ACHN (cell line): ENCODE measurements at places on chromosomes 3 and 15.

DNA sequence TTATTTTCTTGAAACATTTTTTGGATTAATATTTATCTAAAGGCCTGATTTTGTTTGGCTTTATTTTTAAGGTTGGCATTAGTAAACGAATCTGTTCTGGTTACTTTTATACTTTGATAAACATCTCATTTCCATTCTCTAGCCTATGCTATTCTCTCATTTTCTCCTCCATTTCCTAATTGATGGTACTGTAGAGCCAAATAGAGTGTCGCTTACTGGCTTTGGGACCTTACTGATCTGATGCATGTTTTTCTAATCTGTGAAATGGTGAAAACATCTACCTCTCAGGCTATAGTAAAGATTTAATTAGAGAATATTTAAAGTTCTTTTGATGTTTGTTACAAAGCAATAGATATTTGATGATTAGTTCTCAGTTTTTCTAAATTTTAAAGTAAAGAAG, 1.6 kb downstream of the LNP1 start:
- DNase-seq, result no peak

DNA sequence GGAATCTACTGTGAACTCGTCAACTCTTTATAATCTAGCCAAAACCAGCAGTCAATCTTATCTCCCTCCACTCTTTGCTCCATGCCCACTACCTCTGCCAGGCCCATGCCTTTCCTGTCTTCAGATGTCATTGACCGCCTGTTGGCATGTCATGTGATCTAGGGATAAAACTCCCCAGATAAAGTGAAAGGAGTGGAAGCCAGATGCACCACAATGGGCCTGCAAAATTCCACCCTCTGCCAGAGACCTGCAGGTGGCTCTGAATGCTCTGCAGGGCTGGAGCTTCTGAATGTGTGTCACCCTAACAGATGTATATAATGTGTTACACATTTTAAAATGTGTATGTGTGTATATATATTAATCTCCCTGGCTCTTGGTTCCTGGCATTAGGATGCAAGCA, 2.3 kb upstream of the CCR3 start:
- DNase-seq, result no peak

DNA sequence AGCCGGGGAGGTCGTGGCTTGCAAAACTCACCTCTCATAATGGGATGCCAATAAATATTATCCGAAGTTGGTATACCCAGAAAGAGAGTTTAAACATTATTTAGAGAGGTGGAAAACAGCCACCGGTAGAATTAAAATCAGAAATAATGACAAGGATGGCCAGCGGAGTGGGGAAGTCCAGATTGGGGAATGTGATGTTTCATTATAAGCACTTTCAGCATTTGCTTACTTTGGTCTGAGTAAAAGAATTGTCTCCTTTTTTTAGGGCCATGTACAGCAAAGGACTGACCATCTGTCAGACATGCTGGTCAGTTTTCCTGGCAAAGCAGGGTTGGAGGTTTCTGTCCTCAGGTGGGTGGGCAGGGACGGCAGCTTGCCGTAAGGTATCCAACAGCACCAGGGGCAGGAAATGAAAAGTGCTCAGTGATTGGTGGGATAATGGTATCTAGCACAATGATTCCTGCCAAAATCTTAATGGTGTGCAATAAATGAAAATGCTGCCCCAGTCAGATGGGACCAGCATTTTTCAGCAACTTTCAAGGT, 24.3 kb downstream of the APBA2 start:
- no peak for DNase-seq

DNA sequence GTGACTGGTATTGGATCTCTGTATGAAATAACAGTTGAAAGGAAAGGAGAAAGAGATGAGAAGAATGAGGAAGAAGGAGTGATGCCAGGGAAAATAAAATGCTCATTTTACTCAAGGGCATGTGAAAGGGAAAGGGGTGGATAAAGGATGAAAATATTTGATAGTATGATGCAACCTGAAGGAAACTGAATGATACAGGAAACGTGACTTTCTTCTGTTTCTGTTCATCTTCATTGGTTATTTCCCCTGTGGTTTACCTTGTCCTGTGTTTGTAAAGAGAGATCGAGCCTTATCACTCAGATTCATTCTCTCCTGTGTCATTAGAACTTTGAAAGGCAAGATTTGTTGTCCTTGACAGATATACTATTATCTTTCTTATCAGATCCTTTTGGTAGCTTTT, 243.6 kb upstream of the SLITRK3 start:
- no peak for DNase-seq

DNA sequence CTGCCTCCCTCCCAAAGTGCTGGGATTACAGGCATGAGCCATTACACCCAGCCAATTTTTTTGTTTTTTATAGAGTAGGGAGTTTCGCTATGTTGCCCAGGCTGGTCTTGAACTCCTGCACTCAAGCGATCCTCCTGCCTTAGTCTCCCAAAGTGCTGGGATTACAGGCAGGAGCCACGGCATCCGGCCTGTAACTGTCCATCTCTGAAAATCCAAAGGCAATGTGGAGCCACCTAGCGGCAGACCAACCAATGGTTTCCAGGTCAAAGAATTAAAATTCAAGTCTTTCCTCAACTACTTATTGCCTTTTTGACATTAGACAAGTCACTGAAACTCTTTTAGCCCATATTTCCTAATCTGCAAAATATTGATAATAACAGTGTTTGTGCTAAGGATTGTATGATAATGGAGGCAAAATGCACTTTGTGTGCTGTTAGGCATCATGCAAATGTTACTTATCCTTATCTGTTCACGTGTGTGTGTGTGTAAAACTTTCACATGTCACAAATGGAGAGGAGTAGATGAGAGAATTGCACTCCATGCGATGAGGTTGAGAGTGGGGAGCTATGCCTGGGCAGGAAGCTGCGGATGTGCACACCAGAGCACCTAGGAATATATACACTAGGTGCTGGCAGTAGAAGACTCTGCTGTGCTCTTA, 48.7 kb downstream of the COL8A1 start:
- DNase-seq, result peak; percentile 65

DNA sequence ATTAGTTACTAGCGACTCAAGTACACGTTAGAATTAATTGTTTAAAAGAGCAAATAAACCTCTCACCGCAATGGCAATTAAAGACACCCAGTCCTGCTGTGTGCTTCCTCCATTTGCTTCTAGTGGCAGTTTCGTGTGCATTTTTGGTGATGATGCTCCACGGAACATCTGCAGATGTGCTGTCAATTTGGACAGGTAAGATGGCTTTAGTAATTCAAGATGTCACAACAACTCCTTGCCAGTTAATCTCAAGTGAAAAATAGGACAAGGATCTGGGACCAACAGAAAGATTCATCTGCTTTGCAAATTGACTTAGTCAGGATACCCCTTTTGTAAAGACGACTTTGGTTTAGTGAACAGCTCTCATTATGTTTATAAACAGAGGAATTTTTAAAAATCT, 320.9 kb downstream of the GABRB3 start:
- no peak for DNase-seq

- DNase-seq, result no peak
Measured at GRCh38 chr3:124316034-124316287, 324.0 kb upstream of the ROPN1 start.

DNA sequence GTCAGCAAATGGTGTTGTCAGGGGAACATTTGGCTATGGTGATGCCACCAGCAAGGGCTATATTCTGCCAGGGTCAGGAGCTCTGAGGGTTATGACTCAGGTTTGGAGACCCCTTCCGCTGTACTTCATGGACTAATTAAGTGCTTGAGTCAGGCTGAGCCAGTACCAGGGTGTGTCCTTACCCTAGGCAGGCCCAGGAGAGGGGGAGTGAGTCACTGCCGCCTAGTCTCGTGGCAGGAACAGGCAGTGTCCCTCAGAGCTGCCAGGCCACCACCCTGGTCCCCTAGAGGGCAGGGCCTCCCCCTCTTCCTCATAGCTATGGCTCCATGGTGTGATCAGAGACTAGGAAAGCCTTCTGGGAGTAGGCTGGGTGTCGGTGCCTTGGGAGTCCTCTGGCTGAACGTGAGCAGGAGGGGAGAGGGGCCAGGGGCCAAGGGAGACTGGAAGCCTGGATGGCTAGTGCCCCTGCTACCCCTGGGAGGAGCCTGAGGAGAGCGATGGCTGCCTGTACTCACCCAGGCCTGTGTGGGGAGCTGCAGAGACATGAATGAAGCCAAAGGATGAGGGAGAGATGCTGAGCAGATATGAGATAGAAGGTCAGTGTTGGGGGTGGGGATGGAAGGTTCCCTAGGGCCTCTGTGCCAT, 10.6 kb downstream of the MAPKAPK3 start:
- DNase-seq, result peak; percentile 65

GRCh38 chr3:189137416-189137815, 34.4 kb upstream of the TPRG1 start:
- no peak for DNase-seq

DNA sequence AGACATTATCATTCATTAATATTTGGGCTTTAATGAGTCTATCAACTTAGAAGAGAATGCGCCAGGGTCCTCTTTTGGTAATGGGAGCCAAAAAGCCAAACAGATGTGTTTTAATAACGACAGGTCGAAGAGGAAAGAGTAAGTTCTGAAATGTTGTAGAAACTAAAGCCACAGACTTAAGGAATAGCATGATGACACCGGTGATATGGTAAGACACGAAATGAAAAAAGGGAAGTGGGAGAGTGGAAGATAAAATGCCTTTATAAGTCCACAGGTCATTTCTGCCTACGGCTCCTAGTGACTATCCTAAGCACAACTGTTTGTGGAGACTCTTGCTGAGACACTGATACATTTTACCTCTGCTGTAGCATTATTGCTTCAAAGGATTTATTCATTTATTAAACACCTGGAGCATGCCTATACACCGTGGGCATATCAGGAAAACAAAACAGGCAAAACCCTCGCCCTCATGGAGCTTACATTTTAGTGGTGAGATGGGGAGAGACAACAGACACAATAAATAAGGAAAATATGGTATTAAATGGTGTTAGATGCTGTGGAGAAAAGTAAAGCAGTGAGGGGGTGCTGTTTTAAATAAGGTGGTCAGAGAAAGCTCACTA, 11.7 kb upstream of the CD47 start:
- no peak for DNase-seq
